ENCODE measurements at places on chromosomes 1 and 21.

GRCh38 chr1:3727042-3727824 is 25.0 kb upstream of the CCDC27 start:
- peaks cover 91% of the 10 kb centered on the region for H3K27me3 ChIP-seq
- H3K27ac ChIP-seq, result no peak overlapping the region

DNA sequence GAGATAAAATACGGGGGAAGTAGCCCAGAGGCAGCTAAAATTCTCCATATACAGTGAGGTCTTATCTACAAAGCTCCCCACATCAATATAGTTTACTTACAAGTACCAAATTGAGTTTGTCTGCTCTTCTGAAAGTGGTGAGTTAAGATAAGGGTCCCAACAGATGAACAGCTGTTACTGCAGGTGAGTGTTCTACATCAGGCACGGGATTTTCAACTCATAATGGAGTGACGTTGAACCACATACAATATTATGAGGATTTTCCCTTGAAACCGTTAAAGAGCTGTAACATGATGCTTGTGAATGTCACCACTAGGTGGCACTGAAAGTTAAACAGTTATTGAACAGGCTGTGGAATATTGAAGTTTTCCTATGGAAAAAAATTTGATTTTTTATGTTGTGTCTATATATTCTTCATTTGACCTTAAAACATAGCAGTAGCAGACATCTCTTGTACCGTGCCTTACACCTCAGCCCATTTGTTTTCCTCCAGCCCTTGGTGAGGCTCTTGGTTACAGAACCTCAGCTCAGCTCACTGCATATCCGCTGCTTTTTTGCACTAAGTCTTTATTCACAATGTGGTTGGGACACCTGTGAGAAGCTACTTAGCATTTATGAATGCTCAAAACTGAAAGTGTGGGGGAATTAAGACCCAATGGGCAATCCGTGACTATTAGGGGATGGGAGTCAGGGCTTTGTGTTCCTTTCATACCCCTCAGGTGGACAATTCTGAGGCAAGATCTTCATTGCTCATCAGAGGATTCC is 23.2 kb downstream of the CD1D start:
- no peak overlapping the region for H3K27ac ChIP-seq
- H3K4me3 ChIP-seq, result no peak overlapping the region
- H3K36me3 ChIP-seq, result no peaks in the 10 kb centered on the region
- no peak for ATAC-seq

- H3K27ac ChIP-seq, result no peak overlapping the region
- H3K36me3 ChIP-seq, result no peaks in the 10 kb centered on the region
- peaks cover 4% of the 10 kb centered on the region for H3K4me1 ChIP-seq
- no peak overlapping the region for H3K4me3 ChIP-seq
- no peak for ATAC-seq
- H3K27me3 ChIP-seq, result no peaks in the 10 kb centered on the region
These were observed 352.5 kb downstream of the NUF2 start for GRCh38 chr1:163674236-163674635.

GRCh38 chr1:41751804-41752513 is 166.8 kb downstream of the HIVEP3 start:
- H3K36me3 ChIP-seq, result no peaks in the 10 kb centered on the region
- no peaks in the 10 kb centered on the region for H3K27me3 ChIP-seq
- ATAC-seq, result peak; percentile 48

DNA sequence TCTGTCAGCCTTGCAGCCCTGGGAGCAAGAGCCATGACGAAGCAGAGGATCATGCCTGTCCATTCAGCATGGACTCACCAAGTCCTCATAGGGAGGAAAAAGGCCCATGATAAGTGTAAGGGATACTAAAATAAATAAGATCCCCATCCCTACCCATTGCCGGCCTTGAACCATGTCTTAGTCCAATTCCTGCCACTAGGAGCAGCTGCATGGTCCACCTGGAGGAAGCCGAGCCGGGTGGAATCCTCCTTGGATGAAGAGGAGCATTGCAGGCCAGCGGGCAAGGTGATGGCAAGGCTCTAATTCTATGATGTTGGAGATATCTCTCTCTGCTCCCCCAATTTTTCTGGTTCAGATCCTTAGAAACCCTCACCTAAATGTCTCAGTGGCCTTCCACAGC is 38.7 kb upstream of the SYT6 start:
- ATAC-seq, result no peak
- H3K4me3 ChIP-seq, result no peak overlapping the region
- peaks cover 21% of the 10 kb centered on the region for H3K27me3 ChIP-seq
- no peaks in the 10 kb centered on the region for H3K4me1 ChIP-seq
- H3K27ac ChIP-seq, result no peak overlapping the region

- ATAC-seq, result no peak
- H3K27me3 ChIP-seq, result no peaks in the 10 kb centered on the region
- peak overlapping the region; percentile 97 for H3K27ac ChIP-seq
- no peaks in the 10 kb centered on the region for H3K36me3 ChIP-seq
- H3K4me3 ChIP-seq, result no peak overlapping the region
These were observed 4.9 kb downstream of the MACO1 start for GRCh38 chr1:25435397-25436108.

GRCh38 chr1:209354840-209355165 is 228.7 kb upstream of the CAMK1G start:
- no peaks in the 10 kb centered on the region for H3K4me1 ChIP-seq
- ATAC-seq, result no peak
- H3K4me3 ChIP-seq, result no peak overlapping the region
- H3K36me3 ChIP-seq, result no peaks in the 10 kb centered on the region

DNA sequence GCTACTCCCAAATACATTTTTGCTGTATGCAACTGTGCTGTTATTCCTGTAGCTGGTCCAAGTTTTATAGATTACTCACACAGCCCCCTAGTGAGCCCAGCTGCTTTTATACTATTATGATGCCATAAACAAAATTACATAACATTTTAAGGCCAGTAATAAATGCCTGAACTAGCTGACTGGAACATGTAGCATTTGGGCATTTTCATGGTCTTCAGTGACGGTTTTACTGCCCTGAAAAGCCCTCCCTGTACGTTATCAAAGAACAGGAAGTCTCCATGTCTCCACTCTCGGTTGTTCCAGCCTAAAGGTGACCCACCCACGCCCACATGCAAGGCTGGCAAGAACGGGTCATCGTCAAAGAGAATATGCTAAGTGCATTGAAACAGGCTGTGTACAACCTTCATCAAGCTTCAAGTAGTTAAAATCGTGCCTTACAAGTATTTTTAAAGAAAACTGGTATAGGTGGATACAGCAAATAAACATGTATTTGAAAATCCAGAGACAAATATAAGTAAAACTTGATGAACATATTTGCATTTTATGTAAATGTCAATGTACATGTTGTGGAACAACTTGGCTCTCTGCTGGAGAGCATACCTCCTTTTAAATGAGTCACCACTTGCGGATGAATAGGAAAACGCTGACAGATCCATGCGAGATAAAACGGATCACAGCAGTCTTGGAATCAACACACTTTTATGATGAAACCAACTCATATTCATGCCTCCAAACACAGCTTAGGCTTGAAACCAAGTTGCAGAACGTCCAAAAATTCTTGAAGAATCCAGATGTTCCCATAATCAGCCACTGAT is 520.5 kb downstream of the SMYD3 start:
- H3K4me3 ChIP-seq, result no peak overlapping the region
- H3K36me3 ChIP-seq, result no peaks in the 10 kb centered on the region
- H3K27me3 ChIP-seq, result no peaks in the 10 kb centered on the region
- H3K27ac ChIP-seq, result no peak overlapping the region
- H3K4me1 ChIP-seq, result peaks cover 3% of the 10 kb centered on the region

- H3K27me3 ChIP-seq, result peaks cover 90% of the 10 kb centered on the region
- no peak for ATAC-seq
- H3K4me1 ChIP-seq, result peaks cover 9% of the 10 kb centered on the region
- H3K4me3 ChIP-seq, result no peak overlapping the region
These were observed 91.8 kb upstream of the CASZ1 start for GRCh38 chr1:10888291-10888690.

GRCh38 chr1:171898941-171899340 is 57.6 kb downstream of the DNM3 start:
- H3K4me3 ChIP-seq, result no peak overlapping the region
- no peak overlapping the region for H3K27ac ChIP-seq
- ATAC-seq, result peak; percentile 34
- H3K4me1 ChIP-seq, result no peaks in the 10 kb centered on the region
- no peaks in the 10 kb centered on the region for H3K36me3 ChIP-seq
- H3K27me3 ChIP-seq, result no peaks in the 10 kb centered on the region

DNA sequence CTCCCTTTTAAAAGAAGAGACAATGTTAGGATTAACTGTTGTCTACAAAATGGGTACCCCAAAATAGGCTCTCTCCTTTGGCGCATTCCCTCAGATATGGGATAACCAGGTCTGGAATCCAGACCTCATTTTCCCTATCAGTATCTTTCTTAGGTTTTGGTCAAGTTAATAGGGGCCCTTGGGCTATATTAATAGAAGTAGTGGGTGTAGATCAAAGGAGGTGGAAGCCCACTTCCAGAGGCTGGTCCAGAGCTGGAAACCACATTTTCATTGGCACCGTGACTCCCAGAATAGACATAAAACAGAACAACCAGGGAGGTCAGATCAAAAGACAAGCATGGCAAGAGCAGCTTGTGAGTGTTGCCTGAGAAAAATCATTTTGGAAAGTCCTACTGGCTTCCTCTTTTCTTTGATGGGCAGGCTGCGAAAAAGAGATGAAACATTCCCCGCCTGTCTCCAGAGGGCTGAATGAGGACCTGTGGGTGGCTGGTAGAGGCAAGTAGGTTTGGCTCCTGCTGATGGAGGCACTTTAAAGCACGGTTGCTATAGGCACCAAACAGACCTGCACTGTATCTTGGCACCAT is 25.8 kb upstream of the KIF21B start:
- no peaks in the 10 kb centered on the region for H3K27me3 ChIP-seq
- no peaks in the 10 kb centered on the region for H3K4me1 ChIP-seq
- H3K36me3 ChIP-seq, result no peaks in the 10 kb centered on the region
- H3K4me3 ChIP-seq, result no peak overlapping the region
- H3K27ac ChIP-seq, result no peak overlapping the region
- ATAC-seq, result no peak

GRCh38 chr1:201190624-201191051 is at the start of gene IGFN1:
Gene IGFN1, plus strand, starts transcription at chr1:201190824. Its CDS starts 2,470 bp downstream, at chr1:201193294.
- H3K36me3 ChIP-seq, result no peaks in the 10 kb centered on the region
- no peak for ATAC-seq
- no peak within 1 kb of the TSS for H3K4me3 ChIP-seq
- no peaks in the 10 kb centered on the region for H3K4me1 ChIP-seq
- H3K27me3 ChIP-seq, result peaks cover 21% of the 10 kb centered on the region

- H3K36me3 ChIP-seq, result no peaks in the 10 kb centered on the region
- peaks cover 19% of the 10 kb centered on the region for H3K4me1 ChIP-seq
- no peak overlapping the region for H3K27ac ChIP-seq
- no peaks in the 10 kb centered on the region for H3K27me3 ChIP-seq
- H3K4me3 ChIP-seq, result no peak overlapping the region
- no peak for ATAC-seq
These were observed 604.8 kb upstream of the ADAMTS5 start for GRCh38 chr21:27571706-27572105.

DNA sequence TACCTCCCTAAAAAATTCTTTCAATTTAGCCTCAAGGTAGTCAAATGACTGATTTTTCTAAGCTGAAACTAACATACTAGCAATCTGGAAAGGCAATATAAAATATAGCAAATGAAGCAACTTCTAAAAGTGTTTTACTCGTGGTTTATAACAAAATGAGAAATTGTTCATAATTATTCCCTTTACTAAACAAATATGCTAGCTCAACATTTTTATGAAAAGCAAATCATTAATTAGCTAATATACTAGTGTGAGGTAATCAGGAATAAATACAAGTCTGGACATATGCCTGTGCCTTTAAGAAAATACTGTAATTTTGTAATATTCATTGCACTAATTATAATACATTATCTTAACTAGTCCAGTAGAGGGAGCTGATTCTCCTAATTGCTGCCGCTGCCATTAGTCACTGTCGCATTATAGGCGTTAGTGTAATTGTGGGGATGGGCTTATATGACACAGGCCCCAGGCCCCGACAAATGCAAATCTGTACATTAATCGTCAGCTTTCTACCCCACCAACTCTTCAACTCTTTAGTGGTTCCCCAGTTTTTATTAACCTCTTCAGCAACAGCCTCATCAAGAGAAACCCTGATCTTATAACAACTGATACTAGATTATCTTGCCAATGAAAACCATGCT is 160.9 kb downstream of the GABPA start:
- H3K27me3 ChIP-seq, result no peaks in the 10 kb centered on the region
- H3K27ac ChIP-seq, result no peak overlapping the region
- H3K4me3 ChIP-seq, result no peak overlapping the region

- H3K27me3 ChIP-seq, result no peaks in the 10 kb centered on the region
- H3K36me3 ChIP-seq, result no peaks in the 10 kb centered on the region
- no peaks in the 10 kb centered on the region for H3K4me1 ChIP-seq
- H3K27ac ChIP-seq, result no peak overlapping the region
These were observed 23.1 kb upstream of the MCOLN2 start for GRCh38 chr1:85019994-85020393.

- no peaks in the 10 kb centered on the region for H3K4me1 ChIP-seq
- H3K27ac ChIP-seq, result no peak overlapping the region
- no peak for ATAC-seq
- no peaks in the 10 kb centered on the region for H3K36me3 ChIP-seq
- H3K4me3 ChIP-seq, result no peak overlapping the region
- no peaks in the 10 kb centered on the region for H3K27me3 ChIP-seq
These were observed 82.9 kb downstream of the NGF start for GRCh38 chr1:115255154-115255553.

Measured in gastroesophageal sphincter (tissue), 4 donors.